ENCODE measurements at places on chromosomes 13 and 19.

GRCh38 chr13:99352351-99353245 lies 45.4 kb upstream of the GPR183 start:
- no peak for DNase-seq

DNA sequence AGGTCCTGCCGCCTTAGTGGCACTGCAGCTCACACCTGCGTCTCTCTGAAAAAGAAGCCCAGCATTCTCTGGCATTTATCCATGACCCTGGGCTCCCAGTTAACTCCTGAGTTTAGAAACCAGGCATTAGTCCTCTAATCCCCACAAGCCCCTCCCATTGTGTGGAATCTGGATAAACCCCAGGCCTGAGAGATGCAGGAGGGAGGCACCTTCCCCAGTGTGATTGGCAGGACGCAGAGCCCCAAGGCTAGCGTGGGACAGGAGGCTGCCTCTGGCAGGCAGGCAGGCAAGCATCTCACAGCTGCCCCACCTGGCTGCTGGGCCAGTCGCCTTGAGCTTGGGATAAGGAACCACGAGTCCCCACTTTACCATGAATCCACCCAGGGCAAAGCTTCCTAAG lies 11.0 kb upstream of the SERPINE3 start:
- DNase-seq: no peak

DNA sequence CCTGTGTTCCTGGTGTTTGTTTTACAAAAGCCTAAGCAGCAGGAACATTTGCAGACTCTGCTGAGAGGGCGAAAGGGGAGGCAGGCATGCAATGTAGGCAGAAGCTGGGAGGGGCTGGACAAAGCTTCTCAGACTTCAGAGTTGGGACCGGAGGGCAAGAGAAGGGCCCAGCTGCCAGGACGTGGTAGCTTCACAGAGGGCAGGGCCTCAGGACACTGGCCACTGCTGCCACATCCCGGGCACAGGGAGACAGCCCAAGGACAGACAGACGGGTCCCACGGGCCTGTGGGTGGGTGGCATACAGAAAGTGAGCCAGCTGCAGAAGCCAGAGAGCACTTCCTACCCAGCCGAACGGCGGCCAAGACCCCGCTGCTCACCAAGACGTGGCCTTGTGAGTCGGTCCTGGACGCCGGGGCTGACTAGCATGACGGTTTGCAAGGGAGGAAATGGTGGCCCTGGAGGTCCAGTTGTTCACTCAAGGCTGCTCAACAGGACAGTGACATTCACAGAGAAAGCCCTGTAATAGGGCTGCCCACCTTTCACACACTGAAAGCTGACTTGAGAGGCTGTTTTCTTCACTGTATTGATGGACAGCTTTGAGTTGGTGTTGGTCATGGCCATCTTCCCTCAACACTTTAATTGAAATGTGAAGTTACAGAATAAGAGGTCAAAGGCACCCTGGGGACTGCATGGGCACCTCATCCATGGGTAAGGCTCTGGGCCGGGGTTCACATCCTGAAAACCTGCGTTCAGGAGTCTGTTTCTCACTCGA lies 23.7 kb upstream of the TFDP1 start:
- no peak for DNase-seq

DNA sequence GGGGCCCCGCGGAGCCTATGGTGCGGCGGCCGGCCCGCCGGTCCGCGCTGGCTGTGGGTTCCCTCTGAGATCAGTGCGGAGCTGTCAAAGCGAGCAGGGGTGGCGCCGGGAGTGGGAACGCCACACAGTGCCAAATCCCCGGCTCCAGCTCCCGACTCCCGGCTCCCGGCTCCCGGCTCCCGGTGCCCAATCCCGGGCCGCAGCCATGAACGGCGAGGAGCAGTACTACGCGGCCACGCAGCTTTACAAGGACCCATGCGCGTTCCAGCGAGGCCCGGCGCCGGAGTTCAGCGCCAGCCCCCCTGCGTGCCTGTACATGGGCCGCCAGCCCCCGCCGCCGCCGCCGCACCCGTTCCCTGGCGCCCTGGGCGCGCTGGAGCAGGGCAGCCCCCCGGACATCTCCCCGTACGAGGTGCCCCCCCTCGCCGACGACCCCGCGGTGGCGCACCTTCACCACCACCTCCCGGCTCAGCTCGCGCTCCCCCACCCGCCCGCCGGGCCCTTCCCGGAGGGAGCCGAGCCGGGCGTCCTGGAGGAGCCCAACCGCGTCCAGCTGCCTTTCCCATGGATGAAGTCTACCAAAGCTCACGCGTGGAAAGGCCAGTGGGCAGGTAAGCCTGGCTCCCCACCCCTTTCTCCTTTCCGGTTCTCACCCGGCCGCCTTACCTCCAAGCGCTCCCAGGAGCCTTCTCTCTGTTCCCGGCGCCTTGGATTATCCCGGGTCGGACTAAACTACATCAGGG lies at the start of gene PDX1:
Gene PDX1, plus strand, starts transcription at position 67 of the 743 bp plus-strand sequence. Its CDS starts 139 bp downstream, at position 206.
- no peak for DNase-seq

- DNase-seq: no peak
These were observed 46.3 kb downstream of the ZNF724 start for GRCh38 chr19:23203841-23204344.

DNA sequence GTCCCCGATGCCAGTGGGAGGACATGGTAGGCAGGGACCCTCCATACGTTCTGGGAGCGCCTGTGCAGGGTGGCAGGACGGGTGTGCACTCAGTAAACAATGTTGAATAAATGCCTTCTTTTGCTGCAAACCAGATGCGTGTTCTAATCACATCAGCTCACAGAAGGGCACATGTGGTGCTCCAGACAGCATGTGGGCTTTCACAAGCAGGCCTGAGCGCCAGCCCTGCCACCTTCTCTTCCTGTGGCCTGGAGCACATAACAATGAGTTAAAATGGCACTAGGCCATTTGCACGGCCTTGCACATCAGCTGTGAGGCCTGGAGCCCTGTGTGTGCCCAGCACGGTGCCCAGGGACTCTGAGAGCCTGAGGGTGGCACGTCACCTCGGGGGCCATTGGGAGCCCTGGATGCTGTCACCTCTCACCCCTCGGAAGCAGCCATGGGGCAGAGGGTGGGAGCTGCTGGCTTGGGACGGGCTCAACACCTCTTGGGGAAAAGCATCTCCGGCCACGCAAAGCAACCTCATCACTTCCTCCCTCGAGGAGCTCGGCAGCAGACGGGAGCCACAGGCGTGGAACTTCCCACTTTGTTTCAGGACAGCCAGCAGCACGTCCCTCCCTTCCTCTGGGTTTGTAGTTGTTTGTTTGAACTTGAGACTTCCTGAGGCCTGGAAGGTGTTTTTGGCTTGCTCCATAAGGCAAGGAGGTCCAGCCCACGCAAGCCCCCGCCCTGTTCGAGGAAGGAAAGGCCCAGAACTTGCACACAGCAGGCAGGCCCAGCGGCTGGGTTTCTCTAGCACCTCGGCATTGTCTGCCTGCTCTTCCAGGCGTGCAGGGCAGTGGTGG lies 9.8 kb downstream of the MCF2L start:
- DNase-seq: no peak

- DNase-seq: no peak
These were observed 16.8 kb downstream of the ZNF83 start for GRCh38 chr19:52621376-52621775.

DNA sequence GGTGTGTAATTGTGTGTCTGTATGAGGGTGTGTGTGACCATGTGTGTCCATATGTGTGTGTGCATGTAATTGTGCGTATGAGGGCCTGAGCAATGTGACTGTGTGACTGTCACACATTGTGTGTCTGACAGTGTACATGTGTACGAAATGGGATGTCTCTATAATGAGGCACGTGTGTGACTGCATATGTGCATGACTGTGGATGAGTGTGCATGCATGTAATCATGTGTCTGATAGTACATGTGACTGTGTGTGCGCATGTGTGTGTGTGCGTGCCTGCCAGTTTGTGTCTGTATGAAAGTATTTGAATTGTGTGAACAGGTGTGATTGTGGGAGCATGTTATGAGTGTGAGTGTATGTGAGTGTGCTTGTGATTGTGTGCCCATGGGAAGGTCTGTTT lies 2.2 kb upstream of the ACSBG2 start:
- no peak for DNase-seq

DNA sequence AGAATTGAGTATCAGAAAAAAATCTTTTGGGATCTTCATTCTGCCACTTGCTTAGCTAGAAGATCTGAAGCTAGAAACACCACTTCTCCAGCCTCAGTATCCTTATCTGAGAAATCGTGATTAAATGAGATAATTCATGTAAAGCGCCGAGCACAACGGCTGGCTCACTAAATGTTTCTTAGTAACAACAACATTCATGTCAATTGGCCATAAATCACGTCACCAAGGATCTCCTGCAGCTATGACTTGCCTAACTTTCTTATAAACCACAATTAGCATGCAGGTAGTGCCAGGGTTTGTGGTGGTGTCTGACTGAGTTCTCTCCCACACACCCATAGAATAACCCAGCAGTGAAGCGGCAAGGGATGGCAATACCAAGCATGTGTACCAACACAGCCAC lies 501.3 kb downstream of the EFNB2 start:
- DNase-seq: no peak

GRCh38 chr13:102869948-102870676 lies 24.3 kb downstream of the ERCC5 start:
- no peak for DNase-seq

- DNase-seq: no peak
These were observed 141.6 kb upstream of the SOX1 start for GRCh38 chr13:111925146-111925875.

- DNase-seq: no peak
These were observed 20.7 kb downstream of the EPN1 start for GRCh38 chr19:55695511-55696290.

GRCh38 chr13:40193286-40194223 lies 472.9 kb downstream of the FOXO1 start:
- peak; percentile 68 for DNase-seq

DNA sequence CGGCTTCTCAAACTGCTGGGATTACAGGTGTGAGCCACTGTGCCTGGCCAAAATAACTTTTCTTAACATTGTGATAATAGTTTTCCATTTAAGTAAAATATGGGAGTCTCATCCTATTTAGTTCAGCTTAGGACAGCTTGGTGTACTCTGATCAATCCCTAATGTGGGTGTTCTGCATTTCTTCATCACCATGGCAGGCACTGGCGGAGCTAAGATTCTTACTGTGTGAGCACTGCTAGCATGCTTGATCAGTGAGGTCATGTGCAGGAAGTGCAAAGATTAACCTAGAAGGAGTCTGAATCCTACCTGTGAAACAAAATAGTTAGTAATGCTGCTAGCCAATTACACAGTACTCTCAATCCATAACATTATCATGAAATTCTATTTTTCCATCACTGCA lies 1684.2 kb upstream of the SLC10A2 start:
- no peak for DNase-seq

- DNase-seq: no peak
These were observed 8.9 kb downstream of the FLT1 start for GRCh38 chr13:28485996-28486543.

GRCh38 chr19:11496391-11497163 lies 9.1 kb downstream of the ZNF653 start:
- DNase-seq: peak; percentile 48

- peak; percentile 89 for DNase-seq
These were observed 18.5 kb upstream of the LPAR6 start for GRCh38 chr13:48431431-48431830.

GRCh38 chr19:31980796-31981195 lies 364.6 kb upstream of the ZNF507 start:
- DNase-seq: no peak

DNA sequence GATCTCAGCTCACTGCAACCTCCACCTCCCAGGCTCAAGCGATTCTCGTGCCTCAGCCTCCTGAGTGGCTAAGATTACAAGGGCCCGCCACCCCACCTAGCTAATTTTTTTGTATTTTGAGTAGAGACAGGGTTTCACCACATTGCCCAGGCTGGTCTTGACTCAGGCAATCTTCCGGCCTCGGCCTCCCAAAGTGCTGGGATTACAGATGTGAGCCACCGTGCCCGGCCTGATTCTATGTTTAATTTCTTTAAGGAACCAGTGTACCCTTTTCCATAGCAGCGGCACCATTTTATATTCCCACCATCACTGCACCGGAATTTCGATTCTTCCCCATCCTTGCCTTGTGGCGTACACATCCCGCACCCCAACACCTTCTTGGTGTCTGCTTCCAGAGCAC lies 17.7 kb upstream of the INSR start:
- no peak for DNase-seq

- DNase-seq: no peak
These were observed 173.0 kb downstream of the OLFM4 start for GRCh38 chr13:53201454-53202225.

GRCh38 chr13:36363366-36363863 lies 17.2 kb upstream of the SPART start:
- DNase-seq: no peak

GRCh38 chr13:30905932-30906383 lies at the start of gene MEDAG:
TSS of gene MEDAG (plus strand) at chr13:30906271. CDS start at chr13:30906516, 245 bp downstream.
- peak; percentile 85 for DNase-seq

GRCh38 chr19:8022275-8022674 lies 16.8 kb upstream of the ELAVL1 start:
- no peak for DNase-seq

- no peak for DNase-seq
These were observed 352.7 kb upstream of the ZNF507 start for GRCh38 chr19:31992750-31993149.

- no peak for DNase-seq
These were observed 14.6 kb upstream of the USE1 start for GRCh38 chr19:17200408-17201079.

DNA sequence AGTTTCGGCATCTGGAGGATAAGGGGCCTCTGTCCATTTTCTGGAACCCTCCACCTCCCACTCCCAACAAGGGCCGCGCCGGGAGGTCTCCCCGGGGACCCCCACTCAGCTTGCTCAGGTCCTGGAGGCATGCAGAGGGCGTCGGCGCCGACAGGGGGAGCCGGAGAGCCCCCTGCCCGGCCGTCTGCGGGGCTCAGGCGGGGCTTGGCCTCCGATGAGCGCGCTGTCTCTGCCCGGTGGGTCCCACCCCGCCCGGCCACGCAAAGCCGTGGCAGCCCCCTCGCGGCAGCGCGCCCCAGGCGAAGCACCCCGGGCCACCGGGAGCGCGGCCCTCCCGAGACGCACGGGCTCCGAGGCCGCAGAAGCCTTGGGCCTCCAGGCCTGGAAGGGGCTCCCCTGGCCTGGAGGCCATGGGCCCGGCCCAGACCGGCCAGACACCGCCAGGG lies 149.7 kb upstream of the ZNF536 start:
- DNase-seq: no peak

DNA sequence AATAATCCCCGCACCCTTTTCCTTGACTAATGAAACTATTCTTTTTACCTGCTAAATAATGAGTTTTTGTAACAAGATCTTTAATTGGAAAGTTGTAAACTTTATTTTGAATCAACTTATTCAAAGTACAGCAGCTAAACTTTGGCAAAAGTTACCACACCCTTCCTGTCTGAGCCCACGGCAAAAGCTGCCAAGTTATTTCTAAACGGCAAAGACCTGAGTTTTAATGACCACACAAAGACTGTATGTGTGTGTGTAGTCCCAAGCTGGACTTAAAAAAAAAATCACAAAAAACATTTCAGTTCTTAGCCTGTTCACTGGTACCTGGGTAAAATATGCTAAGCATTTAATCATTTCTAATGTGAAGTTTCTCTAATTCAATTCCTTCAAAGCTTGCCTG lies 60.7 kb downstream of the ZAR1L start:
- peak; percentile 46 for DNase-seq

GRCh38 chr19:35063940-35064818 lies 22.7 kb downstream of the HPN start:
- DNase-seq: peak; percentile 13
